ENCODE measurements at places on chromosomes 2 and 18. TPM values are rescaled to one million over a fixed set of nuclear protein-coding genes. Genes with fewer than 3 reads are reported as not detected.
A peak's percentile ranks its signal among the peaks of the same experiment; 100 is the strongest.

DNA sequence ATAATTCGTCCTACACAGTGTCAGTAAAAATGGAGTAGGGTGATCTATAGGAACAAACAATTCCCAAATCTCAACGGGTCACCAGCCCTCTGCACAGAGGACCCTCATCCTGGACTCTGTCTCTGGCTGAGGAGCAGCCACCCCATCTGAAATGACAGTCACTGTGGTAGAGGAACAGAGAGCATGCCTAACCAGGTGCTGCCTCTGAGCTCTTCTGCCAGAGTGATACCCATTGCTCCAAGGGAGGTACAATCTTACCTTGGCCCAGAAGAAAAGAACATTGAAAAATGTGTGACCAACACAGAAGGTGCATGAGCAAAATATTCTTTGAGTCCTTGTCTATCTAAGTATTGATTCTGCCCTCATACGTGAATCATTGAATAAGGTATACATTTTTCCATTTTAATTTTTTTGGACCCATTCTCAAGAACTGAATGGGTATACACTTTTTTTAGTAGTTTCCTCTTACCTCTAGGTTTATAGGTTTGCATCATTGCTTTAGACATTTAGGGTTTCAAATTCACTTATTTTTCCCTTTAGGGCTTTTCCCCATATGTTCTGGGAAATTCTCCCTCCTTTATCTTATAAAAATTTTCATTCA is 8.7 kb downstream of the SP140 start:
- H3K27ac ChIP-seq = no peak overlapping the region
- H3K4me1 ChIP-seq = peaks cover 6% of the 10 kb centered on the region
- H3K4me3 ChIP-seq = no peak overlapping the region
- no peaks in the 10 kb centered on the region for H3K27me3 ChIP-seq
- DNase-seq = no peak

- no peak overlapping the region for H3K27ac ChIP-seq
- peak; percentile 67 for DNase-seq
- no peak overlapping the region for H3K4me3 ChIP-seq
- H3K27me3 ChIP-seq = no peaks in the 10 kb centered on the region
- peaks cover 3% of the 10 kb centered on the region for H3K36me3 ChIP-seq
These were observed 65.6 kb upstream of the REV1 start for GRCh38 chr2:99555404-99555803.

GRCh38 chr2:217162533-217162932 is 302.7 kb upstream of the TNP1 start:
- no peak overlapping the region for H3K27ac ChIP-seq
- peak; percentile 47 for DNase-seq
- H3K27me3 ChIP-seq = peaks cover 97% of the 10 kb centered on the region
- no peaks in the 10 kb centered on the region for H3K36me3 ChIP-seq

Gene MYOM1
- 0.05 TPM for polyA plus RNA-seq

Gene PIEZO2
- not detected for polyA plus RNA-seq

Gene ANKMY1
- 2.9 TPM for polyA plus RNA-seq

Gene LAPTM4A
- polyA plus RNA-seq = 421 TPM

Data from CD14-positive monocyte (primary cell).